ENCODE measurements at places on chromosomes 12 and 14.

GRCh38 chr14:26738571-26738970 lies 140.7 kb upstream of the NOVA1 start:
- H3K36me3 ChIP-seq, result no peaks in the 10 kb centered on the region
- H3K4me3 ChIP-seq, result no peak overlapping the region
- H3K27me3 ChIP-seq, result no peaks in the 10 kb centered on the region
- no peaks in the 10 kb centered on the region for H3K4me1 ChIP-seq

DNA sequence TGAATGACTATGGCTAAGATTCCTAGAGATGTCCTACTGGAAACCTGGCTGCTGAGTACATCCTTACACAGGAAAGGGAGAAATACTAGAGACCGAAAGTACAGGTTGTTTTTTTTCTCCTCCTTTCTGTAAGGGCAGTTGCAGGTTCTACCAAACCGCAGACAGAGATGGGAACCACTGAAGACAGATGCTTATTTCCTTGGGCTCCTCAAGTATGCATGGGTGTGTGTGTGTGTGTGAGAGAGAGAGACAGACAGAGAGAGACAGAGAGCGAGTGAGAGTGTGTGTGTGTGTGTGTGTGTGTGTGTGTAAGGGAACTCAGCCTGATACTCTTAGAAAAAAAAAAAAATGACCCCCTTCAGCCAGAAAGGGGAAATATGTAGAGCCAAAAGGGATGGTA lies 42.5 kb downstream of the MAP4K5 start:
- no peaks in the 10 kb centered on the region for H3K27me3 ChIP-seq
- no peaks in the 10 kb centered on the region for H3K4me1 ChIP-seq
- H3K36me3 ChIP-seq, result no peaks in the 10 kb centered on the region
- H3K4me3 ChIP-seq, result no peak overlapping the region
- no peak for DNase-seq
- H3K27ac ChIP-seq, result no peak overlapping the region

DNA sequence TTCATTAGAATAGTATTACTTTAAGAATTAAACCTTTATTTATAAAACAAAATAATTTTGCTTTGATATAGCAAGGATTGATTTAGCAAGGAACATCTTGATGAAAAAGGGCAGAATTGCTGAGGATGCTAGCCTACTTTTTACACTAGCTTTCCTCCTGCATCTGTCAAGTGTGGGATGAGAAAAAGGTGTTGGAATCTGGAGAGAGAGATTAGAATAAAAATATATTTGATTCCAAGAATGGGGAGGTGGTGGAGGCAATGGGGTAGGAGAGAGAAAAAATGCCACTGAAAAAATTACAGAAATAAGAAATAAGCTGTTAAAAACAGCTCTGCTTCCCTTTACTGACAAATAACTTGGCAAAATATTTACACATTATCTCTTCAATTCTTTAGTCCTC lies 98.9 kb downstream of the NUMB start:
- no peak overlapping the region for H3K27ac ChIP-seq
- no peaks in the 10 kb centered on the region for H3K36me3 ChIP-seq
- no peak overlapping the region for H3K4me3 ChIP-seq
- DNase-seq, result no peak

DNA sequence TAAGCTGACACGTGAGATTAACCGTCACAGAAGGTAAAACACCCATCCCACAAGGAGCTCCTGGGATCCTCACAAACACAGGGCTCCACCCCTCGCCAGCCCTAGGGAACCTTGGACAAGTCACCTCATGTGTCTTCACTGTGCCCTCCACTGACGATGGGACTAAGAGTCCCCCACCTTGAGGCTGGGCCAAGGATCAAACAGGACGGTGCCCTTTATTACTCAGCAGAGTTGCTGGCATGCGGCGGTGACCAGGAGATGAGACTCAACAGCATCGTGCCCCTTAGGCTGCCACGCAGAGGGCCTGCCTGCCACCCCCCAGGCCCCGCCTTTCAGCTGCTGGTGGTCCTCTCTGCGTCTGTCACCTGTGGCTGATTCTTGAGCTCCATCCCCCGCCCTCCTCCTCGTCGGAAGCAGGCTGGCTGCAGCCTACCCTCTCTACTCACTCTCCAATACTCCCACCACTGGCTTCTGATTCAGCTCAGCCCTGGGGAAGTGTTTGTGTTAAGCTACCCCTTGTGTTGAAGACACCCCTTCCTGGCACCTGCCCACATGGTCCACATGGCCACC lies 105.2 kb downstream of the DICER1 start:
- H3K27me3 ChIP-seq, result no peaks in the 10 kb centered on the region
- no peak overlapping the region for H3K4me3 ChIP-seq
- no peak overlapping the region for H3K27ac ChIP-seq
- H3K36me3 ChIP-seq, result no peaks in the 10 kb centered on the region
- no peaks in the 10 kb centered on the region for H3K4me1 ChIP-seq

GRCh38 chr12:12806784-12807516 lies 6.2 kb upstream of the DDX47 start:
- no peaks in the 10 kb centered on the region for H3K36me3 ChIP-seq
- DNase-seq, result no peak
- H3K27me3 ChIP-seq, result no peaks in the 10 kb centered on the region
- no peak overlapping the region for H3K4me3 ChIP-seq
- peak overlapping the region; percentile 70 for H3K27ac ChIP-seq
